ENCODE measurements at places on chromosomes 6 and 20. TPM values are rescaled to one million over a fixed set of nuclear protein-coding genes. Genes with fewer than 3 reads are reported as not detected.

- DNase-seq = no peak
Measured at GRCh38 chr6:56515081-56515905, 127.4 kb downstream of the DST start.

HLA-DQA2 gene
- polyA plus RNA-seq = 2.1 TPM

RAD21L1 gene
- polyA plus RNA-seq = not detected

- DNase-seq = no peak
Measured at GRCh38 chr20:25063981-25064380, 6.0 kb upstream of the ACSS1 start.

LTB gene
- 0.91 TPM for polyA plus RNA-seq

DNA sequence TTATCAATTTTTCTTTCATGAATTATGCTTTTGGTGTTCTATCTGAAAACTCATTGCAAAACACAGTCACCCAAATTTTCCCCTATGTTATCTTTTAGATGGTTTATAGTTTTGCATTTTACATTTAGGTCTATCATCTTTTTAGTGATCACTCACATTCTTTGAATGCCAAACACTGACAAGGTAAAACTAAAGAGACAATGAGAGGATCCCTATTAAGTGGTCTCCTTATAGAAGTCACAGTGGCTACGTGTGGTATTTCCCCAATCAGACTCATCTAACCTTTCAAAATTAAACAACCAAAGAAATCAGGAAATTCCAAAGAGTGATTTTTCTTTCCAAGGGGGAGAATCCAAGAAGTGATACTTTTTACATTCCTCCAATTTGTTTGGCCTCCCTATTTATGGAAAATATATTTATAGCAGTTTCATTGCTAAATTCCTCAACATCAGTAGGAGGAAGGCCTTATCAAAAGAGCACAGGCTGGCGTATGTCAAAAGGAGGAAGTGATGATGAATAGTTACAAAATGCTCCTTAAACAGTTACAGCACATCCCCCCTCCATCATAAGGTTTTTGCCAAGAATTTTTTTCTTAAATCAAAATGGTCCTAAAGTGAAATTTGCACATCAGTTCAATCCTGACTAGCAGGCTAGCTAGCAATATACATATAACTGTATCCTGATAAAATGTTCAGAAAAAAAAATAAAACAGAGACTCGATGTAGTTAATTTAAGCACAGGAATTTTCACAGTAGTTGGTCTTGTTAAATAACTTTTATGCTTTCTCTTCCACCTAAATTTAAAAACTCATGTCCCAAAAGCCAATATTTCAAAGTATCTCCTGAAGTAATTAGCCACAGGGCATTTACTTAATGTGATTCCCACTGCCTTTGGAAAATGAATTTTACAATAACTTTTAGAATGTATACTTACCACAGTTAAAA, 76.2 kb upstream of the IPCEF1 start:
- DNase-seq = no peak

PAK5 gene
- polyA plus RNA-seq = 0.63 TPM

PLG gene
- 8.7 TPM for polyA plus RNA-seq

RAB5IF gene
- 62.4 TPM for polyA plus RNA-seq

DNPH1 gene
- polyA plus RNA-seq = 44.3 TPM

DNA sequence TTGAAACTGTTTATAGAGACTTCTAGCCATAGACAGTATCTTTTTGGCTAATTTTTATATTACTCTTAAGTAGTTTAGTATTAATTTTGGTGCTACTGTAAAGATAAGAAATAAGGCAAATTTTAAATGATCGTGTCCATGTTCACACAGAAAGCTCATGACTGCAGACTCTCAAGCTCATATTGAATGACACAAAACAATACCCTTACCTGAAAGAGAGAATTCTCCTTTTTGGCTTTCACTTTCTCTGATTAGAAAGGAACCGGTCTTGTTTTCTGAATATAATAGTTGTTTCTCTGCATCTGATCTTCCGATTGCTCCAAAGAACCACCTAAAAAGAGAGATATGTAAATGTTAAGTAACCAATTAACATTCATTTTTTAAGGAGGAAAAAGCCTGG, 57.0 kb downstream of the FRK start:
- DNase-seq = no peak

- no peak for DNase-seq
Measured at GRCh38 chr20:11296221-11296620, 621.5 kb upstream of the BTBD3 start.

HMGN4 gene
- 95.4 TPM for polyA plus RNA-seq

DNA sequence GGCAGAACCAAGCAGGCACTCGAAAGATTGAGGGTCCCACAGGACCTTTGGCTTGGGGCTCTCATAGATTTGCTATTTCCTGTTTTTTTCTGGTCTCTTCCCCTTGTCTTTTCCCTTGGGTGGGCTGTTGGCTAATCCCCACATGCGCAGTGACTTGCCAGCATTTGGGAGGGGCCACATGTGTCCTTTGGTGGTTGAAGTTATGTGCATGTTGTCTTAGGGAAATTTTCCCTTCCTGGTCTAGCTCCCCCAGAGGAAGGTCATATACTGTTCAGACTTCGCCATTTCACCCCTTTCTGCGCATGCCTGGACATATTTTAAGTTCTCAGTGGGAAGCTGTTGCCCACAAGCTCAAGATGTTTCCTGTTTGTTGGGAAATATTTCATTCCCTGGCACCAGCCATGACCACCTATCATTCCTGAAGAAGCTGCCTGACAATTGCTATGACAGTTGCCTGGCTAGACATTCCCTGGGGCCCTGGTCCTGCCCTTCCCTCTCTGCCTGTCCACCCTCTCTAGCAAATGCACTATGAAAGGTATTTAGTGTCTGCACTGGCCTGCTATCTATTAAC, 156.2 kb upstream of the THBS2 start:
- DNase-seq = no peak

DNA sequence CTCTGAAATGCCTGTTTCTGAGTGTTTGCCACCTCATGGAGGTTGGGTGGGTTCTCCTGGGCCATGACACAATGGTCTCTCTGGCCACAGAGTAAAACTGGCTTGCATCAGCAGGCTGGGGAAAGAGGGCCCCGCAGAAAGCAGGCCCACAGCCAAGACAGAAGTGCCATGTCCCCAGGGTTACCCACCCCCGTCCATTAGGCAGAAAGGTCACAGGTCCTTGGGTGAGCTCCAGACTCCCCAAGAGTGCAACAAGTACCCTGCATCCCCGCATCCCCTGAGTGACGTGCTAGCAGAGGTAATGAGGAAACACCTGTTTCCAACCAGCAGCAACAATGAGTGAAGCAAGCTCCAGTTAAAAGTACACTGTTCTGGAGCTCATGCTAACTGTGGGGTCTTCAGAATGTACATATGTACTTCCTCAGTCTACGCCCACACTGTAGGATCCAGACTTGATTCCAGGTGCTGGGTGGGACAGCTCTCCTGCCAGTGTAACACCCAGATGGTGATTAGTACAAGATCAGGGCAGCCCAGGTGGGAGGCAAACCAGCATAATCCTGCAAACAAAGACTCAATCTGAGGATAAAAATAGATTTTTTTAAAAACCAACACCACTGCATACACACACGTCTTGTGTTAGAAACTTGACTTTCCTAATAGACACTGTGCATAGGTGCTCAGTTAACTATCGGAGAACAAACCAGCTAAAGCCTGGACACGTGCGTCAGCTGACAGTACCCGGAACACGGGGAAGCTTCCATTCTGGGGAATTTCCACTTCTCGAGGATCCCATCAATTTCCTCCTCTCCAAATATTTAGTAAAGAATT, 31.5 kb downstream of the RRBP1 start:
- DNase-seq = no peak

GRCh38 chr20:15851576-15852215, 721.6 kb downstream of the KIF16B start:
- DNase-seq = no peak

Data from left kidney (tissue), 8 donors.